ENCODE measurements at places on chromosomes 3 and 15.

DNA sequence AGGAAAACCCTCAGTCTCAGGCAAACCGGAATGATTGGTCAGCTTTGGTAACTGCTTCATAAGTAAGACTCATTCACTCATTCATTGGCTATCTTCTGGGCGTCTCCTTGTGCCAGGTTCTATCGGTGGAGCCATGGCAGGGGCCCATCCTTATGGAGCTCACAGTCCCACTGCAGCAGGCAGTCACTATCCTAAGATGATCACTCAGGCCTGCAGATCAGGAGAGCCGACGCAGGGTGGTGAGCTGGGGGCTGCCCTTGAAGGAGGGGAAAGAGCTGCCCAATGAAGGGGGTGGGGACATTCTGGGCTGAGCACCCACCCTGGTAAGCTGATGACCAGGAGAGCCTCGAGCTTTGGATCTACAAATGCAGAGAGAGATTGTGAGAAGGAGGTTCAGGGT lies 20.5 kb upstream of the FGD5 start:
- DNase-seq: no peak

DNA sequence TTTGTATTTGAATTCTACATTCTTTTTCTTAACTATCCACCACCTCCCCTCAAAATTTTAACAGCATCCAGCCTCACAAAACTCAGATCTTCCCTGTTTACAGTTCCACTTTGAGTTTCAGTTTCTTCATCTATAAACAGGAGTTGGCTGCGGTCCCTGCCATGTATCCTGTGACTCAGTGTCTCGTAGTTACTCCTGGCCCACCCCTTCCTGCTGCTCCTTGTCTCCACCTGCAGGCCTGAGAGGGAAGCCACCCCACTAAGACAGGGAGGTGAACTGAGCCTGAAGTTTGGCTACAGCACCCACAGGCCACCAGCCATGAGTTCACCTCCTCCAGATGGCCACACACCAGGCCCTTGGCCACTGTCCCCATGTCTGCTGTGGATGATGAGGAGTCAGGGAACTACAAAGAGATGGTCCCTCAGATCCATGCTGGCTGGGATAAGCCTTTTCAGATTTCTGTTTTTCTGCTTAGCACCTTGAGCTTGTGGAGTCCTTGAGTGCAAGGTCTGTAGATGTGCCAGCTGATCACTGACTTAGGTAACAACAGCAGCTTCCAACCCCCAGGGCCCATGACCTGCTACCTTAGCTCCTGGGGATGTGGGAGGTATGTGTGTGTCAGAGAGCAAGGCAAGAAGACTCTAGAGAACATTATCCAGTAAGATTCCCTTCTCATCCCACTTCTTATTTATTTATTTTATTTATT lies 37.5 kb downstream of the CD86 start:
- no peak for DNase-seq

GRCh38 chr3:150899141-150899540 lies 6.1 kb downstream of the MINDY4B start:
- no peak for DNase-seq

- DNase-seq: peak; percentile 12
Observed at GRCh38 chr3:148459931-148460513, 237.7 kb upstream of the AGTR1 start.

GRCh38 chr15:95106801-95107200 lies 875.4 kb downstream of the MCTP2 start:
- DNase-seq: no peak

DNA sequence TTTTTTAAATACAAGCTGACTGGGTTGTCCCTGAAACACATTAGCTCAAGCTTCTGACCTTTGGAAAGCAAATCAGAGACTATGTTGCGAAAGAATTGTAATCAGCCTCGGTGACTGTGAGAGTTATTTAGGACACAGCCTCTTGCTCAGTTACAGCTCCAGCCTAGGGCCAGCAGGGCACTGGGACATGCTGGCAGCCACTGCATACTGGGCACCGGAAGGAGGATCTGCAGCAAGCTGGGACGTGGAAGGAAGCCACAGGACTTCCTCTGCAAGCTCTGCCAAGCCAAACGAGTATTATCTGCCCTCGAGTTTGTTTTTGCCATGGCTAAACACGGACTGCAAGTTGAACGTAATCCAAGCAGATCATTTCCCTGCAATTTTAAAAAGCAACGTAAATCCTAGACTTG lies 24.4 kb upstream of the COPG1 start:
- no peak for DNase-seq

- DNase-seq: no peak
Observed at GRCh38 chr3:117059956-117060270, 350.3 kb downstream of the TUSC7 start.

DNA sequence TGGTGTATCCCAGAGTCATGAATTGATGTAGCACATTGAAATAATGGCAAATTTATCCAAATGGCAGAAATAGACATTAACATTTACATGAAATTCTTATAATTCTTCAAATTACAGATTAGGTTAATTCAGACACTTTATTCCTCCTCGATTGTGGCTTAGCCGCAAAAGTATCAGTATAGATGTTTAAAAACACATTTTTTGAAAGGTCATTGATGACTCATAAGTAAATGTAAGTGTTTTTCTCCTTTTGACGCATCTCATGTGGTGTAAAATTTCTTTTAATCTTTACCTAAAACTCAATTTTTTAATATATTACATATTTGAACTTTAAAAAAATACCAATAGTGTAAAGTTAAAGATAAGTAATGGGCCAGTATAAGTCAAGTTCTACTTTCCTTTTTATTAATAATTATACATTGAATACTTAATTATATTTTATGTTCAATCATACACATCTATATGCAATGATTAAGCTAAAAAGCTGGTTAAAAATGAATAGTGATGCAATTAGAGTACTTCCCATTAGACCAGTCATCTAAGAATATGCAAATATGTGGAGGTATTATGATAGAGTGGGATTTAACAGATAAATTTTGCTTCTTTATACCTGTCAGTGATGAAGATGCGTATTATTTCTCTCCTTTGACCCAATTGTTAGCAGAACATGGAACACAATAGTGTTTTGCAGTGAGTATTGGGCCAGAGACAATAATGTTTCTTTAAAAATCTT lies 678.1 kb upstream of the DPPA4 start:
- no peak for DNase-seq

GRCh38 chr15:31427411-31427810 lies 100.8 kb downstream of the KLF13 start:
- DNase-seq: no peak

- DNase-seq: no peak
Observed at GRCh38 chr3:146899171-146899570, 294.0 kb upstream of the PLSCR5 start.

- no peak for DNase-seq
Observed at GRCh38 chr3:42613462-42613861, 13.0 kb downstream of the NKTR start.

GRCh38 chr3:55910543-55910942 lies 423.4 kb upstream of the WNT5A start:
- DNase-seq: no peak

- DNase-seq: peak; percentile 83
Observed at GRCh38 chr3:57983734-57984518, 24.3 kb upstream of the FLNB start.

DNA sequence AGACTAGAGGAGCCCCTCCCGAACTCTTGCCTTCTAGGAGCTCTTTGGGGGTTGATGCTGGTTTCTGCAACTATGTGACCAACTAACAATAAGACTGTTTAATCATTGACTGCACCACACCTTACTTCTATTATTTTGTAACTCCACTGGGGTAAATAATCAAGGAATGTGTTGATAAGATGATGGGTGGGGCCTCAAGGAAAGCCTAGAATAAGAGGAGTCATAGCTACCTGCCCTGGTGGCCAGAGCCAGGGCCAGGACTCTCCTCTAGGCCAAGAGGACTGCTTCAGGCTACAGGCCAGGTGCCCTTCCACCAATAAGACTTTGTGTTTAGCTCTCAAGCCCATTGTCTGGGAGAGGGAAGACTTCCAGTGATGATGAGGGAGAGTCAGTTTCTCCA lies 41.2 kb upstream of the PIAS1 start:
- no peak for DNase-seq

- DNase-seq: no peak
Observed at GRCh38 chr3:39094851-39095677, 12.4 kb downstream of the GORASP1 start.

DNA sequence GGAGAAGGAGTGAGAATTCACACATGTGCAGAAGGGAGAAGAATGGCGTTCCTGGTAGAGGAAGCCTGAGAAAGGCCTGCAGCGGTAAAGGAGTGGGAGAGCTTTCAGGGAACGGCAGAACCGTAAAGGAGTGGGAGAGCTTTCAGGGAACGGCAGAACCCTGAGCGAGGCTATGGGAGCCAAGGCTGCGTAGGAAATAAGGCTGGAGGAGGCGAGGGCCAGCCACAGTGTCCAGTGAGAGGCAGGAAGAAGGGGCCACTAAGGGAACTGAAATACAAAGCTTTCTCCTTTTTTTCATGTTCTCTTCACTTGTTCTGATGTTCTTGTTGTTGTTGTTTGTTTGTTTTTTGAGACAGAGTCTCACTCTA lies 41.6 kb downstream of the GOLGA6L10 start:
- no peak for DNase-seq

- no peak for DNase-seq
Observed at GRCh38 chr3:181379278-181379677, 332.4 kb upstream of the SOX2 start.

DNA sequence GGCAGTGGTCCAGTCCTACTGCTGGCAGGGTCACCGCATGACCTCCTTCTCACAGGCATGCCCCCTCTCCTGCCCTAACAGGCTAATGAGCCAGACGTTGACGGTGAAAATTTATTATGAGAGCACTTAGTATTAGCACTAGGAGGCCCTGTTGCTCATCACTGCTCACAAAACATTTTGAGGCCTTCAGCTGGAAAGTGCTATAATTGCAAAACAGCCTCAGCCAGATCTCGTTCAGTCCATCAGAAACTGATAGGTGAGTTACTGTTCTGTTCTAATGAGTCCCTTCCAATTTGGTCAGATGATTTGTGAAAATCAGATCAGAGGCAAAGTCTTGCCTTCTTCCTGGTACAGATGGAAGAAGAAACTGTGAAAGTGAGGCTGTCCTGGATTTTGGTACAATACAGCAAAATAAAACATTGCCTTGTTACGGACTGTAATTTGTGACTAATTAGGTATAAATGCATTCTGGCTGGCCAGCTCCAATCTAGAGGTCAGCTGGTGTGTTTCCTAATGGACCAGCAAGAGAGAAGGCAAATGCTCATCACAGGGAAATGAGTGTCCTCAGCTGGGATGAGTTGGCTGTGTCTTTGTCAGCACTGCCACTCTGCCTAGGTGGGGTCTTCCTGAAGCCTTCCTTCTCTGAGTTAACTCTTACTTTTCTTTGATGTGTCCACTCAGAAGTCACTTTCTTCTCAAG lies 316.8 kb downstream of the CHST2 start:
- DNase-seq: no peak

DNA sequence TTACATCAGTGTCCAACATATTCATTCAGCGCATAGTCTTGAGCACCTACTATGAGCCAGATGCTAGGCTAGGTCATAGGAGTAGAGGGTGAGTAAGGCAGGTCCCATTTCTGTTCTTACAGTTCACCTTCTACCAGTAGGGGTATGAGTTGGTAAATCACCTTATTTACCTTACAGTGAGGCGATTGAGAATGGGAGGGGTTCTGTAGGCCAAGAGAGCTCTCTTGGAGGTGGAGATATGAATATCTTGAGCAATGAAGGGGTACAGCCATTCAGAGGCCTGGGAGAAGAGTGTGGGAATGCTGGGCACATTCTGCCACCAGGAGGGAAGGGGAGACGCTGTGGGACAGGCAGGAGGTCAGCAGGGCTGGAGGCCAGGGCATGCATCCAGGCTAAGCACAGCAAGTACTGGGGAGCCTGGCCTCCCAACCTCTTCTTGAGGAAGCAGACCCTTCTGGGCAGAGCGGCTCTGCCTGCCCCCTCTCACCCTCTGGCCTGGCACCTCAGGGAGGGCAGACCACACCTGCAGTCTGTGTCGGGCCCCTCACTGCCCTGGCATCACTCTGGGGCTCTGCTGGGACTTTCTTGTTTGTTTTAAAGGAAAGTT lies 123.4 kb downstream of the EEFSEC start:
- DNase-seq: no peak

GRCh38 chr3:125715651-125716050 lies 120.4 kb upstream of the OSBPL11 start:
- DNase-seq: no peak

GRCh38 chr3:60316121-60316797 lies 935.0 kb downstream of the FHIT start:
- no peak for DNase-seq

GRCh38 chr3:71456156-71456555 lies 127.4 kb downstream of the FOXP1 start:
- no peak for DNase-seq

DNA sequence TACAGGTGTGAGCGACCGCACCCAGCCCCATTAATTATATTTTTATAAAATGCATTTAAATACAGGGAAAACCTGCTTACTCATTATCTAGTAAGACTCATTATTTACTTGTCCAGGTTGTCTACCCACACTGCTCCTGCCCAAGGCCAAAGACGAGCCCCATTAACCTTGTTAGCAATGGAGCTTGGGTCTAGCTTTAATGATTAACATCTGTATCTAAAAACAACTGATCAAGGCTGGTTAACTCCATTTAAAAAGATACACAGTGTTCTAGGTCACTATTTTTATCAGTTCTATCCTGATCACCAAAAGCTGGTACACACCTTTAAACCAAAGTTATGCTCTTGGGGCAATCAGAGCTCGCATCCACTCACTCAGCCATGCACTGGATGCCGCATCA lies 10.4 kb upstream of the NCKIPSD start:
- no peak for DNase-seq

DNA sequence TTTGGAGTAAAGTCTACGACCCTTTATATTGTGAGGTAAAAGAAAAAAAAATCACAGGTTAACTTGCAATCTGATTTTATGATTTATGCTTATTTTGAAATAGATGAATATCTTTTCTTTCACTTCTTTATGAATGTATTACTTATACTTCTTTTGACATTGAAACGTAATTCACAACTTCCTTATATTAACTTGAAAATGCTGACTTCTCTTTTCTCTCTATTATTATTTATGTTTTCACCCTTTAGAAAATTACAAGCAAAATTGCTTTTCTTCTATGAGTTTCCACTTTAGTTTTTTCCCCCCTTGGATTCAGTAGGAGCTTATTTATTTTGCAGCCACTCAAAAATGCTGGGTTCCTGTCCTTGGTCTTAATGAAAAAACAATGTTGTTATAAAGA lies 25.4 kb downstream of the ACP3 start:
- DNase-seq: no peak

DNA sequence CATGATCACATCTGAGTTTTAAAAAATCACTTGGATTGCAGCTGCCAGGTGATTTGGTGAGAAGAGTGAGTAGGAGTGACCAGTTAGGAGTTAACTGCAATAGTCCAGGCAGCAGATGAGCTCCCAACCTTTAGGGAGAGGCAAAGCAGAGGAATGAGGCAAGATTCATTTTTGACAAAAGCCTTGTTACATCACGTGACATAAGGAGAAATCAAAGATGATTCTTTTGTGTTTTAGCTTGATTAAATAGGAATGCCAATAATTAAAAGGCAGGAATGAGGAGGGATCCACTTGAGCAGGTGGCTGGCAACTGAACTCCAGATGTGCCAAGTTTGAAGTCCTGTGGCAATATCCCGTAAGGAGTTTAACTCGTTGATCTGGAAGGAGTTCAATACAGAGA lies 2.5 kb downstream of the GATM start:
- DNase-seq: no peak

GRCh38 chr15:81781395-81781794 lies 264.4 kb downstream of the MEX3B start:
- no peak for DNase-seq

GRCh38 chr15:59590027-59590426 lies 21.6 kb upstream of the GCNT3 start:
- no peak for DNase-seq

- no peak for DNase-seq
Observed at GRCh38 chr3:27641888-27642601, 80.1 kb downstream of the EOMES start.
